ENCODE measurements at places on chromosomes 2 and 18.

- no peak for DNase-seq
Observed at GRCh38 chr2:135557530-135557929, 26.2 kb downstream of the R3HDM1 start.

DNA sequence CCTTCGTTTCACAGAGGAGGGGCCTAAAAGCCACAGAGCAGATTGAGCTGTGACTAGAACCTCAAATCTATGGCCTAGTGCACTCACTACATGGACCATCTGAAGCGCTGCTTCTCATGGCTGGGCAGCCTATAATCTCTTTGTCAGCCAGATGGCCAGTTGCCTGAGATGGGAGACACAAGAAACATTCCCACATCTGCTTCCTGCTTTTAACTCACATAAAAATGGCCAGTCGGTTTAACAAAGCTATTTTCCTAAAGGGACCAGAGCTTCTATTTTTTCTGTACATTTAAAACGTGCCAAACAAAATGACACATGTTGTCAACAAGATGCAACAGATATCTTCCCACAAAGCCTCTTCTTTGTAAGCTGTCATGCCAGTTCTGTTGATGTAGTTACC is 173.8 kb downstream of the GFPT1 start:
- no peak for DNase-seq

- DNase-seq = no peak
Observed at GRCh38 chr2:64551851-64552250, 27.7 kb downstream of the AFTPH start.

DNA sequence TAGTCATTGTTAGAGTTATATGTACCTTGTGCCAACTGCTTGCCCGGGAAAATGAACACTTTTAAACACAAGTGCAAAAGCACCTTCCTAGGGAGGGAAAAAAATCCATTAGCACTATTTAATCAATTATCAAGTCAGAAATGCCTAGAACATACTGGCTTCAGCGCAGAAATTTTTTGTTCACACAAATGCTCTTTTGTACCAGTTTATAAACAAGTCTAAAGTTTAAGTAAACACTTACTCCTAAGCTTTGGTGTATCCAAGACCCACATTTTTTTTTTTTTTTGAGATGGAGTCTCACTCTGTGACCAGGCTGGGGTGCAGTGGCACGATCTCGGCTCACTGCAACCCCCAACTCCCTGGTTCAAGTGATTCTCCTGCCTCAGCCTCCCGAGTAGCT is 30.6 kb downstream of the GFPT1 start:
- no peak for DNase-seq

GRCh38 chr2:28901841-28902240 is 7.4 kb downstream of the WDR43 start:
- no peak for DNase-seq

GRCh38 chr18:8217051-8217564 is 392.1 kb upstream of the RAB12 start:
- no peak for DNase-seq

DNA sequence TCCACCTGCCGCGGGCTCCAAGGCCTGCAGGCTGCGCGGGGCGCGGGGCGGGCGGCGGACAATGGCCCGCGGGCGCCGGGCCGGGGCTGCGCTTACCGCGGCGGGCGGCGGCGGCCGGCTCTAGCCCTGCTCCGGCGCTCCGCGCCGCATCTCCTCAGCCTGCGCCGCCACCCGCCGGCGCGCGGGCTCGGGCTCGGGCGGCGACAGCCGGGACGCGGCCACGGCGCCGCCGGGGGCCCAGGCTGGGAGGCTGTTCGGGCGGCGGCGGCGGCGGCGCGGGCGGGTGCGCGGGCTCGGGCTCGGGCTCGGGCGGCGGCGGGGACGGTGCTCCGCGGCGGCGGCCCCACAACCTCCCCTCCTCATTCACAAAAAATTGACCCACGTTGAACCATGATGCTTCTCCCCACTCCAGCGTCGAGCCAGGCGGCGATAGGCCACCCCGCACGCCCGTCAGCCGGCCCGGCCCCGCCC is at the start of gene HDAC4:
HDAC4 (minus strand) TSS at position 425 of the 471 bp plus-strand sequence. CDS start 48,321 bp downstream, outside the sequence.
- no peak for DNase-seq

- DNase-seq = no peak
Observed at GRCh38 chr2:12495247-12495868, 221.4 kb upstream of the TRIB2 start.

DNA sequence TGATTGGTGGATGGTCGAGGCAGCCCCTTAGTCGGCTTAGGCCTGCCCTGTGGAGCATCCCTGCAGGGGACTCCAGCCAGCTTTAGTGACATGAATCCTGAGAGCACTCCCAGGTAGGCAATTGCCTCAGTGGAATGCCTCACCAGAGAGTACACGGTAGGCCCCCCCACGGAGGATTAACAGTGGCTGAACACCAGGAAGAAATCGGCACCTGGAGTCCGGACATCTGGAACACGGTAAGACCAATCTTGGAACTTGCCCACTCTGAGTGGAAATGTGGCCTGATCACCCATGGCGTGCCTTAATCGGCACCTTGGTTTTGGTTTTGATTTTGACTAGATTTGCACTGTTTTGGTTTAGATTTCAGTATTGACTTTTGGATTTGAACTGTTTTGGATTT is 326.2 kb upstream of the NCKAP5 start:
- DNase-seq = no peak

GRCh38 chr2:127631541-127631996 is 14.4 kb upstream of the GPR17 start:
- DNase-seq = no peak

DNA sequence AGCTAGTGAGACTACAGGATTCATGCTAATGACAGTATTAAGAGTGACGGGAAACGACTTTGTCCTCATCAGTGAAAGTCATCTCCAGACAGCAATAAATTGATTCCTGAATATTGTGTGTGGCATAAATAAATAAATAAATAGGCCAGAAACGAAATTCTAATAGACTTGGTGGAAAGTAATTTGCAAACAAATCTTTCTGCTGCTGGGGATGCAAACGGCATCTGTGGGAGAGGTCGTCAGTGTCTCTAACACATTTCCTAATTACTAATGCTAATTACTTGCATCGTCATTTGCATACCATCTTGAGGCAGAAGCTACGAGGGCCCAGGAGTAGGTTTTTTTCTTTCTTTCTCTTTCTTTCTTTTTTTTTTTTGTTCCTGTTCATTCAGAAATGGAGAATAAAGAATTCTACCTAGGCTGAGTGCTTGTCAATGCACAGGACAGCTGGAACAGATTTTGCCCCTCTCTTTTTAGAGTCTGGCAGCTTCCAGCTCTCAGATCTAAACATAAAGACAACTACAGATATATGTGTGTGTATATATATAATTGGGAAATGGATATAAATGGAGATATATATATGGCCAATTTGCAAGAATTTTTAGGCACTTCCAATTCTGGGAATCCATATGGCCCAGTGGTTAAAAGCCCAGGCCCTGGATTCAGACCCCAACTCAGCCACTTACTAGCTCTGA is 75.1 kb downstream of the SPP2 start:
- DNase-seq = no peak

GRCh38 chr2:229344151-229344551 is 73.1 kb upstream of the PID1 start:
- no peak for DNase-seq

DNA sequence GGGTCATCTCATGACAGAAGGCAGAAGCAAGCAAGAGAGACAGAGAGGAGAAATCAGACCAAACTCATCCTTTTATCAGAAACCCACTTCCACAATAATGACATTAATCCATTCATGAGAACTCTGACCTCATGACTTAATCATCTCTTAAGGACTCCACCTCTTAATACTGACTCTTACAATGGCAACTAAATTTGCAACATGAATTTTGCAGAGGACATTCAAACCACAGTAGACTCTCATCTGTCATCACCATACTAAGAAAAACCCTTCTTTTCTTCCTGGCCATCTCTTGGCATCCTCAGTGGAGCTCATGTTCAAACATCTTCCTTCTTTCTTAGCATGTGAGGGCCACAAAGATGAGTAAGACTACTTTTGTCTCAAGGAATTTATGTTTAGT is 476.2 kb upstream of the RAB12 start:
- DNase-seq = no peak

DNA sequence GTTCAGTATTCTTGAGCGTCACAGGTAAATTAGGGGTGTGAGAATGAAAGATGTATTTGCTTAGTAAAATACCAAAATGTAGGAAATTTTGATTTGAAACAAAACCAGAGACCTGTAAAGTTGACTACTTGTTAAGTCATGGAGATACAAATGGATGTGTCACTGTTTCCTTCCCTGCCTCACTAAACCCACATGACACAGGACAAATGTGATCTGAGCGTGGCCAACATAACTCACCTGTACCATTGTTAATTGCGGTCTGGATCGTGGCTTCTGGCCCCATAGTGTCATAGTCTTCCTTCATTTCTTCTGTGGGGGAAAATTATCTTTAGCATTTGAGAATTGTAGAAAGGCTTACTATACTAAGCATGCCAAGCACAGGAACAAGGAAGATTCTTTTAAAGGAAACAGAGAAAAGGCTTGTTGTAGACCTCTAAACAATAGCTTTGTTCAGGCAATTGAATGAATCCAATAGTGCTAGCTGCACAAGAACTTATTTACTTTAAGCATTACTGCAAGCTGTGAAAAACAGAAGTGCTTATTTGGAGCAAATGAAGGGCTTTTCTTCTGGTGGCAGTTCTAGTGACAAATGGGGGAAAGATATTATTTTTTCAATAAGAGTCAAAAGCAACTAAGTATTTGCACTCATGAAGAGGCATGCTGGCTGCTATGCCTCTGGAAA is 95.2 kb downstream of the ZEB2 start:
- DNase-seq = no peak

DNA sequence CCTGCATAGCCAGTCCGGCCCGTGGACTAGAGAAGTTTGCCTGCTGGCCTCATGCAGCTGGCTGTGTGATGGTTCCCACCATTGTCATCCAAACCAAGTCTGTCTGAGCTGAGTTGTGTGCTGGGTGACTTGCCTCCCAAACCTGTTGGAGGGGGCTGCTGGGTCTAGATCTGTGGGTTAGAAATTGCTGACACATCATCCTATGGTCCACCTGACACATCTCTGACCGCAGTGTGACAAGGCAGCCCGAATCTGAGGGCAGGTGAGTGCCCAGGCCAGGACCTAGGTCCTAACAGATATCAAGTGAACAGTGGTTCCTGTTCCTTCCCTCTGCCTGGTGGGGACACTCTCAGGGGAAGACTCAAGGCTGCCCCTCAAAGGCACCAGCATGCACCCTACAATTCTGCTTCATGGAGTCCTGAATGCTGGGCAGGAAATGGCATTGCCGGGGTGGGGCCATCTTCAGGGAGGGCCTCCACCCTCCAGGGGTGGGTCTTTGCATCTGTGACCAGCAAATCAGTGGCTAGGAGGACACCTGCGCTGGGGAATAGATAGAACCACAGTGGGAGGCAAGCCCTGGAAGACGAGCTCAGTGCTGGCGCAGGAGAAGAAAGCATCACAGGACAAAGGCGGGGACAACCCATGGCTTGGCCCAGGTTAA is 117.9 kb upstream of the ID2 start:
- no peak for DNase-seq

DNA sequence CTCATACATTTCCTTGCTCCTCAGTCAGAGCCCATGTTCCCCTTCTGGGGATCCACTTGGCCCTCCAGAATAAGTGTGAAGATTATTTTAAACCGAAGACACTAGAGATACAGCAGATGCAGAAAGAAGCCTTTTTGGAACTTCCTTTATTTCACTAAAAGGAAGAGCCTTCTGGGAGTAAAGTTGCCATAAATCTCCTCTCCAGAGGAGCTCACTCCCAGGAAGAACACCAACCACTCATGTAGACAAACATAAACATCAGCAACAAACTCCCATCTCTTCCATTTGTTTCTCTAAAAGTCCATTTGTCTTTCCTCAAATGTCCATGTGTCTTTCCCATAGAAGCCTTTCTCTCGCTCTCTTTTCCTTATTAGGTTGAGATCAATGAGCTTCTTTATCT is 62.4 kb upstream of the MSH6 start:
- no peak for DNase-seq

DNA sequence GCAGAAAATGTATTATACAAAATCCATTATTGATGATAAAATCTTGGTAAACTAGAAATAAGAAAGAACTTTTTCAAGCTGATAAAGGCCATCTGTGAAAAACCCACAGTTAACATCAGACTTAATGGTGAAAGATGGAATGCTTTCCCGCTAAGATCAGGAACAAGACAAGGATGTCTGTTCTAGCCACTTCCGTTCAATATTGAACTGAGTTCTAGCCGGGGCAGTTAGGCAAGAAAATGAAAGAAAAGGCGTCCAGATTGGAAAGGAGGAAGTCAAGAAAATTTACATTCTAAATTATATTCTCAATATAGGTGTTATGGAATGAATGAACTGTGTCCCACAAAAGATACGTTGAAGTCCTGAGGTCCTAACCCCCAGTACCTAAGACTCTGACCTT is 39.1 kb upstream of the DTNB start:
- no peak for DNase-seq

GRCh38 chr2:9740382-9741073 is 102.7 kb upstream of the TAF1B start:
- no peak for DNase-seq

- DNase-seq = no peak
Observed at GRCh38 chr2:24482251-24482971, 8.6 kb upstream of the NCOA1 start.

DNA sequence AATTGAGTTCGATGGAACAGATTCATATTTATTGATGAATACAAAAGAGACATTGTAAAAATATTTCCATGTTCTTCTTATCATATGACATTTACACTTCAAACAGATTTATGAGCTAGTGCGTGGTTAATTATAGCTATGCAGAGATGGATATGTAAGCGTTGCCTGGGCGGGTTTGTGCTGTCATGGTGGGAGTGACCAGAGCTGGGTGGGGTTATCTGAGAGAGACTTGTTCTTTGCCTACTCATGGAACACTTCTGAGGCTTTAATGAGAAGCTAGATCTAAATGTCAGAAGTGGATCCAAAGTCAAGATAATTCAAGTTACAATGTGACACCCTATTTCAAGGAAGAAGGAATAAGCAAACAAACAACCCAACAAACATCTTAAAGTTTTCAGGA is 162.3 kb upstream of the ZEB2 start:
- no peak for DNase-seq

DNA sequence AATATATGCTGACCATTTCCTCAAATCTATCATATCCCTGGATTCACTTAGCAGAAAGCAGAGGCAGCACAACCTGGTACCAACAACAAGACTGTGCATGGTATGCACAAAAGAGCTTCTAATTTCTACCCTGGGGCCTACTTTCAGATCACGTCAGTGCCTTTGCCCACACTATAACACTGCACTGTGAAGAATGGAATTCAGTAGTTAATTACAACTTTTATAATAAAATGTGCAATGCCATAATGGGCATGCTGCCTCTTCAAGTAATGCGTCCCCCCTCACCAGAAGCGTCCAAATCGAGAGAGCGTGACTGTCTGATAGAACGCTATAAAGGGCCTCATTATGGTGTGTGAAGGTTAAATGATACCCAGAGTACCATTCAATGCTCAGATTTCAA is 328.1 kb upstream of the PKDCC start:
- DNase-seq = no peak

GRCh38 chr18:75782204-75782603 is 354.7 kb upstream of the SMIM21 start:
- DNase-seq = no peak

DNA sequence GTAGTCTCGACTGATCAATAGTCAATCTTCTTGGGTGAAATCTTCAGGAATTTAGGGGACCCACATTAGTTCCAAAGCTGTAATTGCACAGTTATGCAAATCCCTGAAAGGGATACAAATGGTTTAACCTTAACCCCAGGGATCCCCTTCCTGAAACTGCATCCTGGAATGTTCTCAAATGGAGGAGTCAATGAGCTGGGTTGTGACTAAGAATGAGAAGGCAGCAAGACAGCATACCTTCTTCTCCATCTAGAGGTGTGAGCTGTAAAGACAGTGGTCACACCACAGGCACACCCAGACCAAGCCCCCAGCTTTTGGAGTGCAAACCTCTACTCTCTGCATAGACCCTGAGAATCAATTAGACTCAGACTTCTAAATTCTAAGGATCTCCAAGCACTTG is 164.7 kb upstream of the MEIS1 start:
- DNase-seq = no peak
